H1 (cell line): ENCODE measurements at places on chromosomes 1 and 21. TPM values are rescaled to one million over a fixed set of nuclear protein-coding genes. Genes with fewer than 3 reads are reported as not detected.

SERTAD4 gene
- 3.2 and 3.3 TPM in 2 replicates for total RNA-seq

FBXO42 gene
- 17.0 and 17.4 TPM in 2 replicates for total RNA-seq

RHOU gene
- total RNA-seq, result 3.4 and 3.5 TPM in 2 replicates

DNASE2B gene
- total RNA-seq, result not detected in 2 replicates

CHIA gene
- total RNA-seq, result not detected in 2 replicates

GRCh38 chr21:44499631-44500030 lies 40.4 kb downstream of the KRTAP10-1 start:
- DNase-seq, result no peak
- H3K27me3 ChIP-seq, result no peaks in the 10 kb centered on the region
- no peaks in the 10 kb centered on the region for H3K4me1 ChIP-seq
- H3K4me3 ChIP-seq, result no peak overlapping the region
- 0 out of 2 replicates have a peak, but pooled peaks cover 2% of the 10 kb centered on the region for H3K36me3 ChIP-seq

DNA sequence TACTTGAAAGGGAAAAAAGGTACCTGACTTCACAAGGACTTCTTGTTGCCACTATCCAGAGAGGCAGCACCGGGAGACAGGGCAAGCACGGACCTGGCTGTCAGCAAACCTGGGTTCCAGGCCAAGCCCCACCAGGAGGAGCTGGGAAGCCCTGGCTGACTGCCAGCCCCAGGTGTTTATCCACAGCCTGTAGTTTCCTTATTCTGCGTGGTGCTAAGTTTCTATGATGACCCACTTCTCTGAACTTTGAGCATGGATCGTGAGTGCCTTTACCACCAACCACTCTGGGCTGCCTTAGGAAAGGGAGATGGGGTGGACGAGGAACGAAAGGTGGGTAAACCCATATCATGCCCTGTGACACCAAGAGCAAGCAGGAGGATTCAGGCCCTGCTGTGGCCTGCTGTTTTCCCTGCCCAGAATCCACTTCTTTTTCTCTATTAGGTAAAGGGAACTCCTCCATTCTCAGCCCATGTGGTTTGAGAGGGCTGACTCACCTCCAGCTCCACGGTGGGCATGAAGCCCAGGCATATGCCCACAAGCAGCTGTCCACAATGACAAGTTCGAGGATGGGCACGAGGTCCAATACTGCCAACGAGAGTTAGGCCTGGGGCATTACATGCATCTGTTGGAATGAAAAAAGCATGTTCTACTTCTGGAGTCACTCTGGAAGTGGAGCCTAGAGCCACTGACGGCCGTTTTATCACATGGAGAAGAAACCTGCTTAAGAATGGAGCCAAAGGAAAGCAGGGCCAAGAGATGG lies 20.3 kb downstream of the TSPAN2 start:
- no peaks in the 10 kb centered on the region for H3K27me3 ChIP-seq
- DNase-seq, result no peak
- H3K4me1 ChIP-seq, result no peaks in the 10 kb centered on the region
- no peak overlapping the region for H3K27ac ChIP-seq
- no peak overlapping the region for H3K4me3 ChIP-seq
- no peaks in the 10 kb centered on the region for H3K36me3 ChIP-seq

DNA sequence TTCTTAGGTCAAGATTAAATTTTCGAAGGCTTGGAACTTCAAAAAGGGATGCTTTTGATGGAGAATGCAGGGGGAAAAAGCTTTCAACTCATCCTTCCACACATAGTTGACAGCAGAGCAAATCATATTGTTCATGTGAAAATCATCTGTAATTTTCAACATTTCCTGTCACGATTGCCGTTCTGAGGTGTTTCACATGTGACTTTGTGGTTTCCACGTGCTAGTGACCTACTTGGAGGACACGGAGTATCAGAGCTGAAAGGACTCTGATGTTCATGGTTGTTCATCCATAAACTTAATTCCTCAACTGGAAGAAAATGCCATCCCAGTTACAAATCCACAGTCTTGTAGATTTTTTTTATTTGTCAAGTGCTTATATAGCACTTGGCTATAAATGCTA lies 79.1 kb downstream of the ZP4 start:
- no peaks in the 10 kb centered on the region for H3K36me3 ChIP-seq
- no peak overlapping the region for H3K27ac ChIP-seq
- no peak overlapping the region for H3K4me3 ChIP-seq
- H3K27me3 ChIP-seq, result no peaks in the 10 kb centered on the region
- DNase-seq, result no peak
- no peaks in the 10 kb centered on the region for H3K4me1 ChIP-seq

- H3K4me3 ChIP-seq, result no peak overlapping the region
- H3K27ac ChIP-seq, result no peak overlapping the region
These were observed 28.1 kb downstream of the AK4 start for GRCh38 chr1:65176056-65176450.

- H3K4me3 ChIP-seq, result no peak overlapping the region
- no peak overlapping the region for H3K27ac ChIP-seq
- 0 out of 2 replicates have a peak, but pooled peaks cover 6% of the 10 kb centered on the region for H3K4me1 ChIP-seq
- H3K27me3 ChIP-seq, result no peaks in the 10 kb centered on the region
- H3K36me3 ChIP-seq, result peaks cover 6% of the 10 kb centered on the region
These were observed 3.3 kb downstream of the TMEM222 start for GRCh38 chr1:27325286-27325685.

DNA sequence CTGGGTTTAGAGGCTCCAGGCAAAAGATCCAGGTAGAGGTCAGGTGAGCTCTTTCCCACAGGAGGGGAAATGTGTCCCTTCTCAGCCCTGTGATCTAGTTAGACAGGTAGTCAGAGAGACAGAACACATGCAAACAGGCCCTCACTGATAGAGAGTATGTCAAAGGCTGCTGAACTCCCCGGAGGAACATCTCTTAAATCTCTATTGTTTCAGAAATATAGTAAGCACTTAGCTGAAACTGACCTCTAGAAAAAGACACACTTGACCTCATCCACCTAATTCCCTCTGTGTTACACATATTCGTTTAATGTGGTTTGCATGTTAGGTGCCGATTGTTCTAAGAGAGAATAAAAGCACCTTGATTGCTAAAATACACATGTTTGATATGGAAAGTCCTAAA lies 23.3 kb downstream of the SUSD4 start:
- no peaks in the 10 kb centered on the region for H3K4me1 ChIP-seq
- H3K4me3 ChIP-seq, result no peak overlapping the region
- H3K27me3 ChIP-seq, result no peaks in the 10 kb centered on the region

DNA sequence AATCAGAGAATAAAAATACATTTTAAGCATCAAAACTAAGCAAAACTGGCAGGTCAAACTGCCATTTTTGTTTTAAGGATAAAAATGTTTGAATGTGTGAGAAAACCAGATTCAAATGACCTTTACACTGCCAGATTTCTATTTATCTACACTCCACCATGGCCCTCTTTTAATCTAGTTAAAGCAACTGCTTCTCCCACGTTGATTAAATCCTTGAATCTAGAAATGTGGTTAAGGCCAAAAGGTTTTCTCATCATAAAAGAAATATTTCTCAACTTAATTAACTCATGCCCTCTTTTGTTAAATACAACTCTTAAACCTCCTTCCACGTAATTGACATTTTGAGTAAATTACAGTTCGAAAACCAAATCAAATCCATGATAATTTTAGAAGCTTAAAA lies 15.0 kb downstream of the EGLN1 start:
- no peaks in the 10 kb centered on the region for H3K27me3 ChIP-seq
- H3K27ac ChIP-seq, result no peak overlapping the region
- H3K36me3 ChIP-seq, result no peaks in the 10 kb centered on the region
- H3K4me1 ChIP-seq, result no peaks in the 10 kb centered on the region
- no peak for DNase-seq

- H3K4me1 ChIP-seq, result peaks cover 1% of the 10 kb centered on the region; the same call in 1 of the 2 replicates
- H3K36me3 ChIP-seq, result no peaks in the 10 kb centered on the region
- peaks cover 9% of the 10 kb centered on the region; the same call in 1 of the 2 replicates for H3K27me3 ChIP-seq
- H3K4me3 ChIP-seq, result peak overlapping the region; percentile 85
These were observed 1.4 kb downstream of the EIF4G3 start for GRCh38 chr1:21175324-21175669.

DNA sequence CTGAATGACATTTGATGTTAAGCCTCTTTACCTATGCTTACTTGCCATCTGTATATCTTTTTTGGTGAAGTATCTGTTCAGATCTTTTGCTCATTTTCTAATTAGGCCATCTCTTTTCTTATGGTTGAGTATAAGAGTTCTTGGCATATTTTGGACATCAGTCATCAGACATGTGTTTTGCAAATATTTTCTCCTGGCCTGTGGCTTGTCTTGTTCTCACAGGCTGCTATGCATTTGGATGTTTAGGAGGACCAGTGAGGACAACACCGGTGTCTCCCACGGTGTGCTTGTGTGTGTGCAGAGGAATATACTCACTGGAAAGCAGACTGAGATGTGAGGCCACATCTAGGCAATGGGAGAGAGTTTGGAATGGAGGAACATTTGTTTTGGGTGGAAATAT lies 87.1 kb upstream of the LYST start:
- no peaks in the 10 kb centered on the region; the same call in 1 of the 2 replicates for H3K27me3 ChIP-seq
- H3K4me1 ChIP-seq, result no peaks in the 10 kb centered on the region; the same call in 1 of the 2 replicates
- H3K4me3 ChIP-seq, result no peak overlapping the region
- no peak for DNase-seq

GRCh38 chr1:66278260-66279021 lies 255.5 kb upstream of the SGIP1 start:
- H3K4me3 ChIP-seq, result no peak overlapping the region
- H3K27ac ChIP-seq, result no peak overlapping the region
- no peak for DNase-seq

- no peak overlapping the region for H3K27ac ChIP-seq
- H3K4me3 ChIP-seq, result no peak overlapping the region
- no peaks in the 10 kb centered on the region for H3K27me3 ChIP-seq
- no peak for DNase-seq
- 0 out of 2 replicates have a peak, but pooled peaks cover 3% of the 10 kb centered on the region for H3K4me1 ChIP-seq
These were observed 37.2 kb upstream of the AGO1 start for GRCh38 chr1:35845766-35846165.

- no peak for DNase-seq
- no peak overlapping the region for H3K27ac ChIP-seq
- H3K27me3 ChIP-seq, result no peaks in the 10 kb centered on the region
- no peak overlapping the region for H3K4me3 ChIP-seq
- H3K4me1 ChIP-seq, result no peaks in the 10 kb centered on the region
These were observed 84.4 kb downstream of the CD58 start for GRCh38 chr1:116486424-116486823.

- H3K4me1 ChIP-seq, result no peaks in the 10 kb centered on the region
- H3K36me3 ChIP-seq, result no peaks in the 10 kb centered on the region
- no peak overlapping the region for H3K27ac ChIP-seq
- H3K4me3 ChIP-seq, result no peak overlapping the region
- no peak for DNase-seq
- H3K27me3 ChIP-seq, result no peaks in the 10 kb centered on the region
These were observed 162.8 kb downstream of the PRDM16 start for GRCh38 chr1:3231826-3232225.

- H3K4me1 ChIP-seq, result no peaks in the 10 kb centered on the region
- H3K27me3 ChIP-seq, result no peaks in the 10 kb centered on the region
- no peak overlapping the region for H3K4me3 ChIP-seq
- no peak overlapping the region for H3K27ac ChIP-seq
These were observed 65.2 kb downstream of the PPIAL4A start for GRCh38 chr1:120954736-120955135.

DNA sequence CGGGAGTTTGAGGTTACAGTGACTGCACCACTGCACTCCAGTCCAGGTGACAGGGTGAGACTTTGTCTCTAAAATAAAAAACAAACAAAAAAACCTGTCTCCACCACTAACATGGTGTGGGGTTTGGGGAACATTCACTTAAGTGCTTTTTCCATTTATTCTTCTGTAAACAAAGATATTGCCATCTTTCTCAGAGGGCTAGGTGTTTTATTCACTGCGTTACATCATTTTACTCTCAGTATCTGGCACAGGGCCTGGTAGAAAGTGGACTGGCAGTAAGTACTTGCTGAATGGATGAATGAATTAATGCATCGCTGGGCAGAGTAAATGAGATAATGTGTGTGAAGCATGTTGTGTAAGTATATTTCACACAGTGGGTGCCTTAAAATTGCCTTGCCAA lies 20.1 kb downstream of the KIAA0040 start:
- H3K27ac ChIP-seq, result no peak overlapping the region
- no peaks in the 10 kb centered on the region for H3K36me3 ChIP-seq
- no peaks in the 10 kb centered on the region for H3K27me3 ChIP-seq
- H3K4me1 ChIP-seq, result no peaks in the 10 kb centered on the region
- no peak overlapping the region for H3K4me3 ChIP-seq
- no peak for DNase-seq

DNA sequence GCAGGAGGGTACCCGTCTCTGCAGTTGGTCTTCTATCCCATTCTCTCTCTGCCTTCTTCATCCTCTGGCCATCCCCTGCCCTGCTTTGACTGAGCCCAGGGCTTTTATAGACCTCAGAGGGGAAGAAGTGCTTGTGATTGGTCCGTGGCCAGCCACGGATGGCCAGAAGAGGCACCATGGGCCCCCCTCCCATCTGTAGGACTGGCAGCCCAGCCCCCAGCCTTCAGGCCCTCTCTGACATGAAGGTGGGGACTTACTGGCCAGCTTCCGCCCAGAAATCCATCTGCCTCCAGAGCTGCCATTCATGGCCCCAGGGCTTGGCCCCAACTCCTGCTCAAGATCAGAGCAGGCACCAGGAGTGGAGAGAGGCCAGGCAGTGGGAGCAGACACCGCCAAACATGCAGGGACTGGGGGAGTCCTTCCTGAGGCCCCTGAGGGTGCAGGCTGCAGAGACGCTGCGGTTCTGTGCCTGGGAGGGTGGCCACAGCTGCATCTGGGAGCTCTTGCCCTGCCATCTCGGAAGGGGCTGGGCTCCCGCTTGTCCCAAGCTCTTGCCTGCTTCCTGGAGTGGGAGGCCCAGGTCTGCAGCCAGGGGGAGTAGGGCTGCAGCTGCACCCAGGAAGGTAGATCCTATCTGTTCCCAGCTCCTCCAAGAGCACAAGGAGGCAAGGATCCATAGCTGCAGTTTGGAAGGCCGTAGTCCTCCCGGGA lies 698.6 kb upstream of the B3GALT2 start:
- H3K4me1 ChIP-seq, result no peaks in the 10 kb centered on the region
- no peak overlapping the region for H3K4me3 ChIP-seq
- H3K36me3 ChIP-seq, result no peaks in the 10 kb centered on the region
- DNase-seq, result no peak
- H3K27me3 ChIP-seq, result no peaks in the 10 kb centered on the region

DNA sequence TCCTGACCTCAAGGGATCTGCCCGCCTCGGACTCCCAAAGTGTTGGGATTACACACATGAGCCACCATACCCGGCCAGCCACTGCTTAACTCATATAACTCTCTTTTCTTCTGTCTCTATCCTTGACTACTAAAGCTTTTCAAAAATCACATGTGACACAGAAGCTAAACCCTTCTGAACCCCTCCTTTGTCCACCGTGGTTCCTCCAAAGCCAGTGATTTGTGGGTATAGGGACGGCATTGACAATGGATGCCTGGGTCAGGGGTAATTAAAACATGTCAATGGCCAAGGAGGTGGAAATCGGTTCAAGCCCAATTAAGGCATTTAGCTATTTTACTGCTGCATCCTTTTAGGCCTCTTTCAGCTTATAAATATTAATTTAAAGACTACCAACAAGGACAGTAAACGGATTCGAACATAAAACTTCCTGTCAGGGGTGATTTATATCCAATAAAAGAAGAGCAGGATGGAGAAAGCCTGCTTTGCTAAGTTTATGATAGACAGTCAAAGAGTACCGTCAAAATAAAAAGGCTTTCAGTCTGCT lies 242.3 kb downstream of the GPATCH2 start:
- H3K36me3 ChIP-seq, result no peaks in the 10 kb centered on the region
- no peaks in the 10 kb centered on the region for H3K27me3 ChIP-seq
- H3K27ac ChIP-seq, result no peak overlapping the region
- H3K4me3 ChIP-seq, result no peak overlapping the region
- no peaks in the 10 kb centered on the region for H3K4me1 ChIP-seq
- no peak for DNase-seq

- no peaks in the 10 kb centered on the region for H3K4me1 ChIP-seq
- H3K27ac ChIP-seq, result no peak overlapping the region
- no peak overlapping the region for H3K4me3 ChIP-seq
- H3K27me3 ChIP-seq, result no peaks in the 10 kb centered on the region
- no peak for DNase-seq
These were observed 284.3 kb downstream of the LMO4 start for GRCh38 chr1:87612956-87613355.
